Activated naive CD8-positive, alpha-beta T cell treated with anti-CD3 and anti-CD28 coated beads for 36 hours (primary cell): ENCODE measurements at places on chromosomes 4 and X.
A peak's percentile ranks its signal among the peaks of the same experiment; 100 is the strongest.

- no peak for DNase-seq
Observed at GRCh38 chr4:18957716-18958115, 936.2 kb upstream of the LCORL start.

- no peak for DNase-seq
Observed at GRCh38 chr4:64146030-64146429, 263.2 kb downstream of the TECRL start.

DNA sequence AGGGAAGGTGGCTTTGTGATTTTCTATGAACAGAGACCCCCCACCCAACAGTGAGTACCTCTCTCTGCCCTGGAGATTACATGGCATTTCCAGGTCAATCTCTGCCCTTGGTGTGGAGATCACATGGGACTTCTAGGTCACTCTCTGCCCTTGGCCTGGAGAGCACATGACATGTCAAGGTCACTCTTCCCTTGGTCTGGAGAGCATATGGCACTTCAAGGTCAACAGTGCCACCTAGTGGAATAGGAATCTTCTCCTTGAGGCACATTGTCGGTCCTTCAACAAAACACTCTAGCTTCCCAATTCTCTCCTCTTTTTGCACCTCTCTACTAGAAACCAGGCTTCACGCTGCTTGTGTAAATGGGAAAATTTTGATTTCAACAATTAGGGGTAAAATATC is 66.2 kb upstream of the TACR3 start:
- DNase-seq, result no peak

- DNase-seq, result no peak
Observed at GRCh38 chrX:124895947-124896346, 423.7 kb upstream of the TEX13C start.

DNA sequence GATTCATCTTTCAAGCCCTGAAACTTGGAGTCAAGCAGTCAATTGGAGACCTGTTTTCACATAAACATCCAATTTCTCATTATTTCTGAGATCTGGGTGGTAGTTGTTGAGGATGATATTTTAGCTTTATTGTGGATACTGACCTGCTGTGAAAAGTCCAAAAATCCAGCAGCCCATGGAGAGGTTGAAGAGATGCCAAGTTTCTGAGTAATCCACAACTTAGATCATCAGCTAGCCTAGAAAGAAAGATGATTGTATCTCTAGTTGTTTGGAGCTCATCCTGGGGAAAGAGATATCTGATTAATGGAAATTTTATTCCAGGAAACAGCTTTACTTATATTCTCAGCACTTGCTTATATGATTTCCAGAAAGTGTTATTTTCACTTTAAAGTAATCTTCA is 48.6 kb upstream of the DCX start:
- no peak for DNase-seq

DNA sequence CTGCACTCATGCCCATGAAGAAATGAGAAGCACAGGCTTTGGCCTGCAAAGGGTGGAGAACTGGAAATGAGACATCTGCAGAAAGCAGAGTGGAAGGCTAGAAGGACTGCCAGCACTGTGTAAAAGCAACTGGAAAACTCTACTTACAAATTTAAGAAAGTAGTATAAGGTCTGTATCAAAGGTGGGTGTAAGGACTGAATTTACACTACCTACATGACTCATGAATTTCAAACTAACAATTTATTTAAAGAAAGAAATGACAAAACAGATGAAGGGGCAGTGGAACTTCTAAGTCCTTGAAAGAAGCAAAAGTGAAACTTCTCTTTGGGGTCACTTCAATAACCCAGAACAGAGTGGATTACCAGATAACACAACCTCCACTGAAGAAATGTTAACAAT is 71.2 kb downstream of the SLC10A7 start:
- DNase-seq, result peak; percentile 2

DNA sequence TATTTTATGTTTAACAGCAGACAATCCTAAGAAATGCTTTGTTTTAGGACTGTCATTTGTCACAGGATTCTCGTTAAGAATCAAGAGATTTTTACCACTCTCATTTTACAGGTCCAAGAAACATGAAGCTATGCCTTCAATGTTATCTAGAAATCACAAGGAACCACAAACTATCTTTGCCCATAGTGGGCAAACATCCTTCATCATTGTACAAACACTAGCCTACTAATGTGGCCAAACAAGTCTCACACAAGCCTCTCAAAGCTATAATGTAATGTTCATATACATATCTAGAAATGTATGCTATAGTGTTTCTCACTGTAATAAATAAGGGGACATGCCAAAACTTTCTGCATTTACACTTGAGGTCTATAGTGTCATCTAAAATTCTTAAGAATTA is 26.8 kb downstream of the ZMAT1 start:
- DNase-seq, result no peak

DNA sequence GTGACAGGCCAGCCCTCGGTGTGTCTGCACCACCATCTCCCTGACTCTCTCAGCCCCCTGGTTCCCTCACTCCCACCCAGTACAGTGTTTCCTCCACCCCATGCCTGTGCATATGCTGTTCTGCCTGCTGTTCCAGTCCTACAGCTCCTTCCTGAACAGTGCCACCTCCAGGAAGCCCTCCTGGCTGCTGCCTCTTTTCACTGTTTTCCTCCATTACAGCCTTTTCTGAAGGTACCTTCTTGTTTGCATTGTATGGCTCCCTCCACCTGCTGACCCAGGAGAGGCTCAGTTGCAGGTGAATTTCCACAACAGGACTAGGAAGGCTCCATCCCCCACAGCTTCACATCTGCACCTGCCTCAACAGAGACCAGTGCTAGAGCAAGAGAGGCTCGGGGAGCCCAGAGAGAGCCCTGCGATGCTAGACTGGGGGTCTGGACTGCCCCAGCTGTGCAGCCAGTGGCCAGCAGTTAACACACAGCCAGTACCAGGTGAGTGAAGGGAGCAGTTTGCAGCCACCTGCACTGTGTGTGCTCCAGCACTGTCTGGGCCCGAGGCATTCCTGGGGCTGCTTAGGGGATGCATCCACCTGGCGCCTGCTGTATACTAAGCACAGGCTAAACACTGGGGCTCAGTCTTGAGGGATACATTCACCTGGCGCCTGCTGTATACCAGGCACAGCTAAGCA is 92.0 kb downstream of the ADRA2C start:
- DNase-seq, result no peak

DNA sequence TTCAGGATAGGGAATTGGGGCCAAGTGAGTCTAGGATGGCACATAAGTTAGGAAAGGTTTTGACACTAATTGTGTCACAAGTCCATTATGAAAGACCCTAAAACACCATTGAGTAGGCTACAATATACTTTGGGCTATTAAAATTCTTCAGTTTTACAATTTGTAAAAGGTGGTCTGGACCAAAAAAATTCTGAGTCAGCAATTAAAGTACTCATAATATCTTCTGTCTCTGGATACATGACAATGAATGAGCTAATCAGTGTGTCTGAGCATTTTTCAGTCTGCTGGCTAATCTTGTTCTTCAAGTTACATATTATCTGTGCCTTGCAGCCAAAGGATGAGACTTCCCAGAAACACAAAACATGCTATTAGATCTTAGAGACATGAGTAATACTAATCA is 14.3 kb downstream of the ARMCX1 start:
- no peak for DNase-seq
